ENCODE measurements at places on chromosomes 12 and 14.

DNA sequence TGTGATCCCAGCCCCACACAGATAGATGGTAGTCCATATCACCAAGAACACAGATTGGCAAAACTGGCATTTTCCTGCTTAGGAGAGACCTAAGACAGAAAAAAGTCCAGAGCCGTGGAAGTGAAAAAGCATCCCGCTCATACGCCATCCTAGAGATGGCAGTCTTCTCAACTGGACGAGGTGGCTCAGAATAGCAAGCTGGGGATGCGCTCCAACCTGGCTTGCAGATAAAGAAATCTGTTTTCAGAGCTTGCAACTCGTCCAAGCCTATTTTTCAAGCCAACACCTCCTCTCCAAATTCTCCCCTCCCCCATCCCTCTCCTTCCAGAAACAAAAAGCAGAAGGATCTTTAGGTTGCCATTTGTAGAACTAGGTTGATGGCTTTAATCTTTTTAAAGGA lies 74.3 kb upstream of the OTX2 start:
- DNase-seq = no peak

DNA sequence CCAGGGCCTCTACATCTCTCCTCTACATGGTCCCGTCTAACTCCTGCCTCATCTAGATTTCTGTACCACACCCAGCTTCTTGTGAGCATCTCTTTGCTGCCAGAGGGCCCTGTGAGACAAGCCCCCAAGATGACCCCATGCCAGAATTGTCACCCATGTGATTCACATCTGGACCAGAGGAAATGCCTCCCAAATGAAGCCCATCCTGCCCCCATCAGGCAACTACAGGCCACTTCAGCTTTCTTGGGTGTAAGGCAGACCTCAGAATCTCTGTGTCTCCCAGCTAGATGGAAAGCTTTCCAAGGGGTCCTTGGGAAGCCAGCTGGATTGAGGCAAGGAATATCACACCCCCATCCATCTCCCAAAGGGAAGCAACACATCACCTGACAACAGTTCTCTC lies 9.3 kb upstream of the OAS3 start:
- DNase-seq = no peak

- DNase-seq = no peak
These were observed 105.6 kb downstream of the VCPKMT start for GRCh38 chr14:50010752-50011151.

DNA sequence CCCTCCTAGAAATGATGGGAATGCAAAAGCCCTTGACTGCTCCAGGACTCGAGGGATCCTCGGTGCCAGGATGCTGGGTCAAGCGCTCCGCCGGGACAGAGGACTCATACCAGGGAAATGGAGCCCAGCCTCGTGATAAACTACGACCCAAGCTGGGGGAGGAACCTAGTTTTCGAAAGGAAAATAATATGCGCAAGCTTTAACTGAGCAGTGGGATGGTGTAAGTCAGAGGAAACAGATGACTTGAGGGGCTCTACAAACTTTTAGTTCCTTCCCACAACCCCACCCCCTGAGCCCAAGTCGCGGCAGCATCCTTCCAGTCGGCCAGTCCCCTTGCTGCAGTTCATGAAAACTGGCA lies 654 bp upstream of the SUPT16H start:
- DNase-seq = no peak

GRCh38 chr14:46290706-46291105 lies 360.9 kb downstream of the RPL10L start:
- DNase-seq = no peak

- DNase-seq = peak; percentile 42
These were observed 691 bp downstream of the ZFYVE26 start for GRCh38 chr14:67815573-67816225.

DNA sequence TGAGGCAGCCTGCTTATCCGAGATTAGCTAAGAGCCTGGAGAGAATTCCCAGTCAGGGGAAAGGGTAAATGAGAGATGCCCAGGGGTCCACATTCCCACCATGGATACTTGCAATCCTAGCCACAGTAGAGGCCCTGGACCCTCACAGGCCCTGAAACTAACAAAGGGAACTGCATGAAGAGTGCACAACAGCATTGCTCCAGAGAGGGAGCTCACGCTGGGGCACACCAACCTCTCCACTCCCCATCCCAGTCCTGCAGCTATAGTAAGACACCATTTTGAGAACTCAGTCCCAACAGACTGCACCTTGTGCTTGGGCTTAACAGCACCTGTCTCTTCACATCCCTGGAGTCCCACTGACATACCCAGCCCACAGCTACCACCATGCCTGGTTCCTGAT lies 30.5 kb downstream of the CEP83 start:
- DNase-seq = no peak

- DNase-seq = no peak
These were observed 26.1 kb downstream of the TPCN1 start for GRCh38 chr12:113247123-113248050.

DNA sequence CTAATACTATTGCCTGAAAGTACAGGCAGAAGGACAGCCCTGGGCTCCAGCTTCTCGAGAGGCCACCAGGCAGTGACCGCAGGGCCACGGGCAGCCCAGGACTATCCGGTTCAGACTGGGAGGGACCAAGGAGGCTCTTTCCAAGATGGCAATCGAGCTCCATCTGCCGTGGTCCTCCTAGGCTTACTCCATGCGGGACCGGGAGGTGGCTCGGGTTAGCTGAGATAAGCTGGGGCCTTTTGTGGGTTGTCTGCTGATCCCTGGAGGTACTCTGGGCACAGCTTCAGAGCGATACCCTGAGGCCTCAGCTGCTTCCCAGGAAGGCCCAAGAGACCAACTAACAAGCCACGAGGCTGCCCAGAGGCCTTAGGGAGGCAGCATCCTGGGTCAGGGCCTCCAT lies 33.1 kb downstream of the SNRNP35 start:
- no peak for DNase-seq

DNA sequence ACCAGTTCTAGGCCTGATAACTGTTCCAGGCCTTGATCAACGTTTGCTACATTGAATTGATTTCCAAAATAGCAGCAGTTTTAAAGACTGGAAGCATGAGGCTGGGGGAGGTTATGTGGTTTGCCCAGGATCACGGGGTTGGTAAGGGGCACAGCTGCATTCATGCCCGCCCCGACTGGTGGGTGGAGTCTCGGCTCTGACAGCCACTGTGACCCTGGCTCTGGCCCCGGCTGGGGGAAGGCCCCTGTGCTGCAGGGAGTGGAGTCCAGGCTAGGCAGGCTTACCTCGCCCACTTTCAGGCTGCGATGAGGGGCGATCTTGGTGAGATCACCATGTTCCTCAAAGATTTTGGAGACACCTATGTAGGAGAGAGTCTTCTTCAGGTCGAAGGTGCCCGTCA lies 13.3 kb upstream of the SERPINA9 start:
- no peak for DNase-seq

DNA sequence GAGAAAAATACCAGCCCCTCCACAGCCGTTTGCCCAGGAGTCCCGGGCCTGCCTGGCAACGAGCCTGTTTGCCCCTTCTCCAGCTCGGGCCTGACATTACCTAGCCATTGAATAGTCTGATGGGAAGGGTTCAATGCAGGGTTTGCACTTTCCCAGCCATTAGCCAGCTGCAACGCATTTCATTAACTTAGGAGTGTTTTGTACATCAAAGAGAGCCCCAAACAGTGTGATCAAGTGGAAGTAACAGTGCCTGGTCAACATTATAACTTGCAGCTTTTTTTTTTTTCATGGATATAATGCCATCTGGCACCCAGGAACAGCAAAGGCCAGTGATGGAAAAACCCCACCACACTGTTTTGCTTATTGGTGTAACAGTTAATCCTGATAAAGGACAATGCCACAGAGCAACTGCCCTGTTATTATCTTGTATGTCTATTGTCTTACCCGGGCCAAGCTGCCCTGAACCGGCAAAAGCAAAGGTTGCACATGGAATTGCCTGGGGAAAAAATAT lies 38.0 kb downstream of the BTG1 start:
- DNase-seq = no peak

DNA sequence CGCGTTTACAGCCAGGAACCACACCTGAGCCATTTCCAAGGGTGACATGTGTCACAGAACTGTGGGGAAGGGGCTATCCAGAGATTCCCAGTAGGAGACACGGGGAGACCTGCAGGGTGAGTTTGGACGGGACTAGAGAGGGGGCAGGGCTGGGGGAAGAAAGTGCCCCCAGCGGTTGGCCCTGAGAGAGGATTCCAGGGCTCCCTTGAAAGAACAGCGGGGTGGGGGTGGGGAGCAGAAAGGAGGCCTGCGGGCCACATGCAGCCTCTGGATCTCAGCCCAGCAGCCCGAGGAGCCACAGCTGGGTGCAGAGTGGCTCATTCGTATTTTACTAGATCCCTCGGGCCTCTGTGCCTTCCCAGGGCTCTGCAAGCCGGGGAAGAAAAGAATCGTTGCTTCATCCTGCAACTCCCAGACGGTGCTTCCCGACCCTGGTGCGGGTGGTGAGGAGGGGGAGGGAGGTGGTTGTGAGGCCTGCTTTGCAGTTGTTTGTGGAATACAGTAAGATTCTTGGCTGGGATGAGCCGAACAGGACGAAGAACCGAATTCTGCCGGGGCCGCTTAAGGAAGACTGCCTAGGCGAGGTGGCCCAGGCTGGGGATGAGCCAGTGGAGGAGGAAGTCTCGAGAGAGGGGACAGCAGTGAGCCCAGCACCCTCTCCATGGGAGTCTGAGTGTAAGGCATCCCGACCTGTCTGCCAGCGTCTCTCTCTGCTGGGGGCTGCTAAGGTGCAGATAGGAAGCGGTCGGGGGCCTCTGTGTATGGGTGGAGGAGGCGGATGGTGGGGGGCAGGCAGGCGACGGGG lies 36.1 kb upstream of the ANKRD9 start:
- DNase-seq = no peak

Measured in natural killer cell (primary cell).